DND-41 (cell line): ENCODE measurements at places on chromosomes 6 and 20.

DNA sequence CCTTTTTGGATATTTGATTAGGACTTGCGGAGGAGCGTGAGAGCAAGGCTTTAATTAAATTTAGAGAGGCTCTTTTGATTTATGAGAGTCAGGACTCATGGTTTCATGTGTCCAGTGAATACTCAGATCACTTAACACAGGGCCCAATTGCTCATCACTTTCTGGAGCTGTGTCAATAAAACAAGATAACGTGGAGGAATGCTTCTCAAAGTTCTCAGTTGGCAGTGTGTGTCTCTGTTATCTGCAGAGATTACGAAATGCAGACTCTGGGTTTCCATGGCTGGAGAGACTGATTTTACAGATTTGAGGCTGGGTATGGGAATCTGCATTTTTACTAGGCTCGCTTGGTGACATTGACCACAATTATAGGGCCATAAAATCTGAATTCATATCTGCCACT lies 335.8 kb upstream of the FLRT3 start:
- DNase-seq = no peak

GRCh38 chr6:127298475-127298874 lies 31.8 kb downstream of the RNF146 start:
- DNase-seq = no peak

DNA sequence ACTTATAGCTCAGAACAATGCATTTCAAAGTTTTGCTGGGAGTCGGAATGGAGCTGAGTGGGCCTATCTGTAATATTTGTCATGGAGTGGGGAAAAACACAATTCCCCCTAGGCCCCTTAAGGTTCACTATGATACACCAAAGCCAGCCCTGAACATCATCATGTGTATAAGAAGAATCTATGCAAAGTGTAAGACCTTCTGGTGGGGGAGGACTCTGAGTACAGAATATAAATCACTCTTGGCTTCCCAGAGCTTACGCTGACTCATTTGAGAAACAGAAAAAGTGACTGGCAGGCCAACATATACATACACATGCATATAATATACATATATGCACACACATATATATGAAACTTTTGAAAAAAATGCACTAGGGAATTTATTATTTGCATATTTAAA lies 54.1 kb upstream of the UBR2 start:
- no peak for DNase-seq

DNA sequence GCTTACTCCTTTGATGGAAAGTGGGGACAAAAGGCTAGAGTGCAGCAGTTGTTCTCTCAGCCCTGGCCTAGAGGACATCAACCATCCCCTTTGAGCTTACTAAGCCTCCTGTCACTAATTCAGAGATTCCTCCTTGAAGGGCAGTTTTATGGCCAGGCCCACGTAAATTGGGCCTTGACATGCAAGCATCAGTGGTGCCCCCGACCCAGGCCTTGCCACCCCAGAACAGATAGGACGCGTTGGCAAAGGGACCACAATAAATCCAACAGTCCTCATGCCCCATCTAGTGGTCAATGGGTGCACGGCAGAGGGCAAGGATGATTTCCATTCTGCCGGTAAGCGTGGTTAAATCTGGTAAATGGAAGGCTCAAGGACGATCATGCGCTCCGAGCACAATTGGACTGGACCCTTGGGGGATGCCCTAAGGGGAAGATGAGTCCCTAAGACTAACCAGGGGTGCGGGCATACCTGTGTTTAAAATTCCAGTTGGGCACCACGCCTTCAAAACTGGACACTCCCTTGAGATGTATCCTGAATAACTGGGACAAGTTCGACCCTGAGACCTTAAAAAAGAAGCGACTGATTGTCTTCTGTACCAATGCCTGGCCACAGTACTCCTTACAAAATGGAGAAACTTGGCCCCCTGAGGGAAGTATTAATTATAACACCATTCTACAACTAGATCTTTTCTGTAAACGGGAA lies 32.6 kb downstream of the CEP85L start:
- peak; percentile 52 for DNase-seq

- DNase-seq = no peak
Measured at GRCh38 chr6:41239467-41240159, 11.5 kb downstream of the TREML4 start.

GRCh38 chr20:3364323-3365013 lies 43.0 kb downstream of the DNAAF9 start:
- DNase-seq = no peak

- no peak for DNase-seq
Measured at GRCh38 chr6:54519161-54519560, 210.9 kb downstream of the TINAG start.

DNA sequence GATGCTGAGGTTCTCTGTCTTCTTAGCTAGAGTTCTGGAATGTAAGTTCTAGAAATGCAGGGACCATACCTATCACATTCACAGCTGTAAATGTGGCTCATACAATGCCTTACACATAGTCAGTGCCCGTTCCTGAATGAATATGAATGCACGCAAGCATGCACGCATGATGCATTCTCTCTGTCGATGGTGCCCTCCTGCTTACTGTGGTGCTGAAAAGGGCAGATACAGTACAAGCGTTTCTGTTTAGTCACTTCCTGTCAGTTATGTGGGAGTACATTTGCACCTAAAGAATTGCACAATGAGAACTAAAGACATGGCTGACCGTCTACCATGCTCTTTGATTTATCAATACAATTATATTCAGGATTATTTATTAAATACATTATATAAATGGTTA lies 152.2 kb upstream of the SOX4 start:
- peak; percentile 40 for DNase-seq
